Right renal cortex interstitium (tissue), 3 donors: ENCODE measurements at places on chromosomes 12 and 14. TPM values are rescaled to one million over a fixed set of nuclear protein-coding genes. Genes with fewer than 3 reads are reported as not detected.

DNA sequence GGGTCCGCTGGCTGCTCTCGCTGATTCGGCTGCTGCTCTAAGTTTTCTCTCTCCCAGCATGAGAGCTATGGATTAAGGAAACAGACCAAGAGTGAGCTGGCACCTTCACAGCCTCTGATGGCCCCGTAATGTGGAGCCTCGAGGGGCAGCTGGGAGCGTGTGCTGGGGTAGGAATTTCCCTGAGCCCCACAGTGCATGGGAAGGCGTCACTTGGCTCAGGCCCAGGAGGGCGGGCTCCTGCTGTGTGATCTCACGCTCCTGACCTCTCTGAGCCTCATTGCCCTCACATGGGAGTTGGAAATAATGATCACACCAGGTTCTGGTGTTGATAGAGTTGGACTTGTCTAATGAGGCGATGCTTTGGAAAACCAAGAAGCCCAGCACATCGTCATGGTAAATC lies 238.6 kb upstream of the CRY1 start:
- DNase-seq, result no peak

The MFAP5 gene
- polyA plus RNA-seq, result not detected

The TMEM63C gene
- 1.5 TPM for polyA plus RNA-seq

DNA sequence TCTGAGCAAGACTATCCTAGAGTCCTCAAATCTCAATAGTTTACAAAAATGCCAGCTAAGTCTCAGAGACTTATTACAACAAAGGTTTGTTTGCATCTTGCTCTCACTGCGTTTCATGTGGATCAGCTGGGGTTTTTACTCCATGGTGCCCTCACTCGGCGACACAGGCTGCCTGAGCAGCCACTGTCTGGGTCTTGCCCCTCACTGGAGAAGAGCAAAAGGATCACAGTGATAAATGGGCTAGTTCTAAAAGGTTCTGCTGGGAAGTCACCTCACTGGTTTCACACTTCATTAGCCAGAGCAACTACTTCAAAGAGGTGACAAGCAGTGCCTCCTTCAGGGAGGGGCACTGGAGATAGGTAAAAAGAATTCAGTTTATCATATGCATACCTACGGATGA lies 392.0 kb downstream of the RPL10L start:
- no peak for DNase-seq
